Stimulated activated CD4-positive, alpha-beta T cell treated with anti-CD3 and anti-CD28 coated beads, Interleukin-1b, Interleukin-23, amount 100 ng/mL, for 1 hour (primary cell): ENCODE measurements at places on chromosomes 6 and 20.

GRCh38 chr6:160960839-160961238 lies 30.7 kb upstream of the MAP3K4 start:
- no peak for DNase-seq

DNA sequence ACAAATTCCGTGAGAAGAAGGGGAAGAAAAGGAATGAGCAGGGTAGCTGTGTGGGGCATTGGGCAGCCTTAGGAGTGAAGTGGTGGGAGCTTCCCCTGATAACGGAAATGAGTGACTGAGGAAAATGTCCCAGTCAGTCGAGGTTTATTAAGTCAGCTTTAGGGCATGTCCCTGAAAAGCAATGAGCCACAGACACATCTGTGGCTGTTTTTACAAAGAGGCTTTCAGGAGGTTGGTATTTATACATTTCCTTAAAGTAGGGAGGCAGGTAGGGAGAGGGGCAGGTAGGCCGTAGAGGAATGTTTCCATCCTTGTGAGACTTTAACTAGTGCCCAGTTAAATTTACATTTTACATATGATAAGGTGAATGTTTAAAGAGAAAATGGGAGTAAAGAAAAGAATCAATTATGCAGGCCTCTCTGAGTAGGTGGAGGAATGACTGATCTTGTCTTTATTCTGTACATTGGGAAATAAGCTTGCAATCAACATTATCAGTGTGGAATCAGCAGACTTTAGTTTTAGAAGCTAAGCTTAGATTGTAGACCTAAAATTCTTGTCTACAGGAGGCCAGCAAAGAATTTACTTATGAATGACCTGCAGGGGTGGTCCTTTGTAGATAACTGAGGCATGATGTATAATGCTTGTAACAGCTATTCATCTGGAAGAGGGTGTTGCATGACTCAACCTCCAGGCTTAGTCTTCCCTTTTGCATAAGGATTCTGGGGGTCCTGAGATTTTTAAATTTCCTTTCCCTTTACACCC lies 18.5 kb downstream of the SLC22A2 start:
- no peak for DNase-seq

- DNase-seq, result no peak
These were observed 424.2 kb upstream of the SLC35B3 start for GRCh38 chr6:8859501-8859900.

DNA sequence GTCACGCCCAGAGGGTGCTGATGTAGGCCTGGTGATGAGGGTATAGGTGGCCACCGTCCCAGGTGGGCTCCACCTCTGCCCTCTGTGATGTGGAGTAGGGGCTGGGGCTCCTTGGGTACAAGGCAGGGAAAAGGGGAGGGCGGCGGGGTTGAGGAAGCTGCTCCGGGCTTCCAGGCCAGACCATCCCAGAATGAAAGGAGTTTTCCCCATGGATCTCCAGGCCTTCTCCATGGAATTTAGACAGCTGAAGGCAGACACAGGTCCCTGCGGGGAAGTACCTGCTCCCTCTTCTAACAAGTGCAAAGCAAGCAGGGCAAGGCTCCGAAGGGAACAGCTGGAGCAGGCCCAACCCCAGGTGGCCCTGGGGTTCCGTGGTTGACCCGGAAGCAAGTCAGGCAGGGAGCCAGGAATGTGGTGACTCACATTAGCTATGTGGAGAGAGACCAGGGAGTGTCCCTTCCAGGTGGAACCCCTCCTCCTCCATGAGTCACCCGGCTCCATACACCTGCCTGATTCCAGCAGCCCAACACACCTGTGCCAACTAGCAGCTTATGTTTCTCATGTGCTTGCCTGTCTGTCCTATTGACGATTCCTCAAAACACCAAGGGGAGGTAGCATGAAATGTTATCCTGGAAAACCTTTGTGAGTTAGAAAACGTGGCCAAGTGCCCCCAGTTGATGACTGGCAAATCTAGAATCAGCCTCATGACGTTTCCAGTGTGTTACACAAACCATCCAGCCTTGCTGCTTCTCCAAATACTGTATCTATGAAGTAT lies 59.7 kb upstream of the SNX9 start:
- no peak for DNase-seq

GRCh38 chr20:22653658-22654642 lies 69.6 kb upstream of the FOXA2 start:
- no peak for DNase-seq

GRCh38 chr6:101730954-101731353 lies 337.4 kb downstream of the GRIK2 start:
- DNase-seq, result no peak

- DNase-seq, result no peak
These were observed 1.7 kb downstream of the CDC25B start for GRCh38 chr20:3797592-3798372.

DNA sequence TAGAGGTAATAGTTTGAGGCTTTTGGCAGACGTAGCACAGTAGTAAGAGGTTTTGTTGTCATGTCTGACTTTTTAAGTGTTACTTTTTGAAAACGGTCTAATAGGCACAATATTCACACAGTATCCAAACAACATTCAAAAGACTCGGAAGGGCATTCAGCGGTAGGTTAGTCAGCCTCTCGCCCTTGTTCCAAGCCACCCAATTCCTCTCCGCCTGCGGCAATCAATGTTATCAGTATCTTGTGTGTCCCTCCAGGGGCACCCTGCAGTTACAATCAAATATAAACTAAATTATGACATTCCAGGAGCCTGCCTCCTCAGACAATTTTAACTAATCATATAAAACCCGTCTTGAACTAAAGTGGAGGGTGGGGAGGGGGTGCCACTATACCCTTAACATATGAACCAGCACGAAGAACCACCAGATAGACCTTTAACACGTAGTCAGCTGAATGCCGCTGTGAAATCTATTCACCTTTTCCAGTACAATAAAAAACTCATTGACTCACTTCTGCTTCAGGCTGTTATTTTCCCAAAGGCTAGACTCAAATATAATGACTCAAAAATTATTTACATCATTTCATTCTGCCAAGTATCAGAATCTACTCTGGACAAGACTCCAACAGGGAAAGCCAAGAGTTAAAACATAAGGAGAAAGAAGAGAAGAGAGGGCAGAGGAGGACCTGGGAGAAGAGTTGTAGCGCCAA lies 1.6 kb downstream of the TENT5A start:
- DNase-seq, result no peak

DNA sequence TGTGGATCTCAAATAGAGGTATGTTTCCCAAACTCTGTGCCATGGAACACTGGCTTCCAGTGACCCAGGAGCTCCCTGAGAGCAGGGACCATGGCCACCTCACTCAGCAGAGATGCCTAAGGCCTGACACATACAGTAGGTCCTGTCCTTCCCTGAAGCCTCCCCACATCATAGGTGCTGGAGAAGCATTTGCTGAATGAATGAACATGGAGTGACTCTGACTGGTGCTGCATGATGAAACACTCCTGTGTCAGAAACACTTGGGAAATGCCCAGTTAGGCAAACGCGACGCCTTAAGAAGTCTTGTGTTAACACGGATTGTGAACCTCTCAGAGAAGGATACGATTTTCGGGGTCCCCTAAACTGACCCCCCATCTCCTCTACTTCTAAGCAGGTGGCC lies 14.3 kb downstream of the SLA2 start:
- DNase-seq, result no peak

GRCh38 chr6:7268362-7268761 lies 44.6 kb downstream of the SSR1 start:
- DNase-seq, result no peak

DNA sequence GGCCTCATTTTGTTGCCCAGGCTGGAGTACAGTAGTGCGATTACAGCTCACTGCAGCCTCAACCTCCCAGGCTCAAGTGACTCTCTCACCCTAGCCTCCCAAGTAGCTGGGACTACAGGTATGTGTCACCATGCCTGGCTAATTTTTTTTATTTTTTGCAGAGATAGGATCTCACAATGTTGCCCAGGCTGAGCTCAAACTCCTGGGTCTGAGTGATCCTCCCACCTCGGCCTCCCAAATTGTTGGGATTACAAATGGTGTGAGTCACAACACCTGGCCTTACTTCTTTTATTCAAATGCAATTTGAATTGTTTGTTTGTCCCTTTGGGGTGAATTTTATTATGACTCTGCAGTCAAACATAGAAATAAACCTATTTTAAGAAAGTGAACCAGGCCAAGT lies 131.7 kb upstream of the SLC22A16 start:
- no peak for DNase-seq

DNA sequence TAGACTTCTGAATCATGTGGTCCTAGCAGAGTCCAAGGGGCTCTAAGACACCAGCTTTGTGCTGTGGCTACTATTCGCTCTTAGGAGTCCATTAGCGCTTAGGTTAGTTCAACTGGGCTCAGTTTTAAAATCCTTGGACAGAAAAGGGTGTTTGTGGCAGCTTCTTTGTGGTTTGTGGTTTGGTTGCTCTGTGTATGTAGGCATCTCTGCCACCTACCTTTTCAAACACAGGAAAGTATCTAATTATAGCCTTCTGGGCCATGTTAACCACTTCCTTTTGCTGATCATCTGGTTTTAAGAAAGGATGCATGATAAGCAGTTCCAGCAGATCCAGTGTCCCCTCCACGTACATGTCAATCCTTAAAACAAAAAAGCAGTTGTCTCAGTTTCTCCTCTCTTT lies 10.8 kb downstream of the GSTA4 start:
- DNase-seq, result no peak

DNA sequence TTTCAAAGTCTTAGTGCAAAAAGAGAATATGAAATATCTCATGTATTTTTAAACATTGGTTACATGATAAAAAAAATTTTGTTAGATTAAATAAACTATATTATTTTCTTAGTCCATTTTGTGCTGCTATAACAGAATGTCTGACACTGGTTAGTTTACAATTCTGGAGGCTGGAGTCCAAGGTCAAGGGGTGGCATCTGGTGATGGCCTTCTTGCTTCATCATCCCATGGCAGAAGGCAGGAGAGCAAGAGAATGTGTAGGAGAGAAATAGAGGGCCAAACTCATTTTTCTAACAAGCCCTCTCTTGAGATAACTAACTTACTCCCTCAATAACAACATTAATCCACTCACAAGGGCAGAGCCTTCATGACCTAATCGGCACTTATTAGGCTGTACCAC lies 11.5 kb upstream of the MCUR1 start:
- no peak for DNase-seq

DNA sequence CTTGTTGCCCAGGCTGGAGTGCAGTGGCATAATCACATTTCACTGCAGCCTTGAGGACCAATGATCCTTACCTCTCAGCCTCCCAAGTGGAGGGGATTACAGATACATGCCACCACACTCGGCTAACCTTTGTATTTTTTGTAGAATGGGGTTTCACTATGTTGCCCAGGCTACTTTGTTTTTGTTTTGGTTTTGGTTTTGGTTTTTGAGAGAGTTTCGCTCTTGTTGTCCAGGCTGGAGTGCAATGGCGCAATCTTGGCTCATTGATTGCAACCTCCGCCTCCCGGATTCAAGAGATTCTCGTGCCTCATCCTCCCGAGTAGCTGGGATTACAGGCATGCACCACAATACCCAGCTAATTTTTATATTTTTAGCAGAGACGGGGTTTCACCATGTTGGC lies 105.5 kb downstream of the BMP7 start:
- no peak for DNase-seq

DNA sequence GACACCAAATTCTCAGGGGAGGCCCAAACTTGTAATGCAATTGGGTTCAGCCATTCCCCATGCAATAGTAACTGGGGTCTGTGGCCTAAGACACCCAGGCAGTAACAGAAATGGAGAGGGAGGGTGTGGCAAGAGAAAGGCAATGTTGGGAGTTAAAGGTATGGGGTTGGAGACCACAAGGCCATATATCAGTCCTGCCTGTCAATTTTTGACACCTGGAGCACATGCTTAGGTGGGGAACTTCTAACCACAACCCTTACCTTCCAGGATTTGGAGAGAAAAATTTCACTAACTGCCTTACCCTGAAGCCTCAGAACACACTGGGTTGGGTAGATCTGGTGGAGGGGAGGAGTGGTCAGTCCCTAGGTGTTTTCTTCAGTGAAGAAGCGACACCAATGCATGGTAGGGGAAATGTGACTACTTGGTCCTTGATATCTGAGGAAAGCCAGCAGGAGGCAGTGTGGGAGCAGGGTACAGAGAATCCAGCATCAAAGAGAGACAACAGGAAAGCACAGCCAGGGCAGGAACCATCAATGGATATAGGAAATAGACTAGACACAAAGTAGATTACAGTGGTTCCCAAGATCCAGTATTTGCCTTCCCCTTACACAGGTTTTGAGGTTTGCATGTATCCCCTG lies 6.8 kb upstream of the USP49 start:
- DNase-seq, result peak; percentile 9

DNA sequence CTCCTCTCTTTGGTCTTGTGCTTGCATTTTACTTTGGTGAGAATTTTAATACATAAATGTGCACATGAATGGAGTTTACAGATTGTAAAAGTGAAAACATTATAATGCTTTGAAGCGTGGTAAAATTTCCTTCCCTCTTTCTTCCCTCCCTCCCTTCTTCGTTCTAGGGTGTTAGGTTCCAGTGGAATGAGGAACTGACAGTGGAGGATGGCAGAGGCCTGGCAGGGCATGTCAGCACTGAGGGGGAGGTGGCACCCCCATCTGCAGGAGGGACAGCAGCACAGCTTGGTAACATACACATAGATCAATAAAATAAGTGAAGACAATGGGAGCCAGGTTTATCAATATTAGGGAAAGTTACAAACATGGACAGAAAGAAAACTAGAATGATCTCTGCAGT lies 47.5 kb downstream of the RNASET2 start:
- no peak for DNase-seq

- DNase-seq, result no peak
These were observed 93.2 kb downstream of the IRF4 start for GRCh38 chr6:484746-485145.

- no peak for DNase-seq
These were observed 202.4 kb downstream of the MOXD1 start for GRCh38 chr6:132198896-132199295.

- no peak for DNase-seq
These were observed 141.6 kb upstream of the NRN1 start for GRCh38 chr6:6148192-6148815.

- no peak for DNase-seq
These were observed 125.3 kb downstream of the REV3L start for GRCh38 chr6:111357705-111358104.

DNA sequence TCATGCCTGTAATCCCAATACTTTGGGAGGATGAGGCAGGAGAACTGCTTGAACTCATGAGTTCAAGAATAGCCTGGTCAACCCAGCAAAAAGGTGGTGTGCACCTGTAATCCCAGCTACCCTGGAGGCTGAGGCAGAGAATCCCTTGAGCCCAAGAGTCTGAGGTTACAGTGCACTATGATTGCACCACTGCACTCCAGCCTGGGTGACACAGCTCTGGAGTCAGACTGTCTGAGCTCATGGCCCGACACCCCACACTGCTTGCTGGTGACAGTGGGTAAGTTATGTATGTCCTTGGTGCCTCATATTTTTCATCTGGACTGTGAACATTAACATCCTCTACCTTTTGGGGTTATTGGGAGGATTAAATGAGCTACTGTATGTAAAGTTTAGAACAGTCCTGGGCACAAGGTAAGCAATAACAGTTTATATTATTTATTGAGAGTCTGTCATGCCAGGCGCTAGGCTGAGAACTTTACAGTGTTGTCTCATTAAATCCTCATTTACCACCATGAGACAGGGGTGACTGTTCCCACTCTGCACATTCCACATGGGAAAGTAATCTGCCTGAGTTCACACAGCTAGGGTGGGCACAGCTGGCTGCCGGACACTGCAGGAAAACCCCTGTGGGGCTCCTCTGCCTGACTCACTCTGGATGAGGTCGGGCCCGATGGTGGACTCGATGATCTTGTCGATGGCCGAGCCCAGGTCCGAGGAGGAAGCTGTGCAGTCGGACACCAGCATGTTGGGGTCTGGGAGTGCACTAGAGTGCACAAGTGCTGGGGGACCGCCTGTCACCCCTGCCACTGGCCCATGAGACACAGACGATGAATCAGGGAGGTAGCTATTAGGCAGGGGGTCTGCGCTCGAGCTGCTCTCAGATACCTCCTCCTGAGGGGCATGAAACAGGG lies 2.9 kb downstream of the ZNF335 start:
- DNase-seq, result no peak

- no peak for DNase-seq
These were observed 115.7 kb downstream of the AIG1 start for GRCh38 chr6:143176090-143177021.
